Activated CD4-positive, alpha-beta T cell treated with anti-CD3 and anti-CD28 coated beads, Interleukin-10, Interleukin-2, amounts not matched to agents 100 ng/mL and 50 ng/mL, durations not matched to agents 16 hours and 8 hours (primary cell): ENCODE measurements at places on chromosomes 6 and 20.

DNA sequence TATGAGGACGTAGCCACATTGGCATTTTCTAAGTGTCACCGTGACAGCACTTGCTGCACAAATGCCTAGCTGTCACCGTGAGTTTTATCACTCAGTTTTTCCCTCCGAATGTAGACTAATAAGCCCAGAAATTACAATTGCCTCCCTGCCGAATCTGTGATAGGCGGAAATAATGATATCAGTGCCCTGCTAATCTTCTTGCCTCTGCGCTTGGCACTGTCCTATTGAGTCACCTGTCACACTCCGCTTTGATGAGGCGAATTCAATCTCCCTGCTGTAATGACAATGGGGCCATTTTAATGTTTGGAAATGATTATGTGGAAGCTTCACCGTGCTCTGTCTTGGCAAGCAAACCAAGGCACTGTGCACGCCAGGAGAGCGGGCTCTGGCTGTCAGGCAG is 112.8 kb downstream of the LINC00237 start:
- DNase-seq, result no peak

DNA sequence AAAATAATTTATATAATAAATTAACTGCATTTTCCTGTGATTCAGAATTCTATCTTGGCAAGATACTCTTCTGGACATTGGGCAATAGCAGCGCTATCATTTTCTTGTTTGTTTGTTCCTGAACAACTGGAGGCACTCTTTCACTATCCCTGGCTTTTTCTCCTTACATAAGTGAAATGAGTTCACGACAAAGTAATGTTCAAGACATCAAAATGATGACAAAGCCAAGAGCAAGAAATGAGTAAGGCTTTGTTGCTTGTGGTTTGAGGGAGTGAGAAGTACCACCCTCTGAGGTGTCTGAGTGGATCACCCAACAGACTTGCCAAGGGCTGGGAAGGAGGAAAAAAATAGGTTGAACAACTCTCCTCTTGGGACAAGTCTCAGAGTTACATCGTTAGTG is 466.6 kb upstream of the JAG1 start:
- no peak for DNase-seq

GRCh38 chr6:166752097-166752496 is 125.0 kb upstream of the RPS6KA2 start:
- DNase-seq, result no peak

DNA sequence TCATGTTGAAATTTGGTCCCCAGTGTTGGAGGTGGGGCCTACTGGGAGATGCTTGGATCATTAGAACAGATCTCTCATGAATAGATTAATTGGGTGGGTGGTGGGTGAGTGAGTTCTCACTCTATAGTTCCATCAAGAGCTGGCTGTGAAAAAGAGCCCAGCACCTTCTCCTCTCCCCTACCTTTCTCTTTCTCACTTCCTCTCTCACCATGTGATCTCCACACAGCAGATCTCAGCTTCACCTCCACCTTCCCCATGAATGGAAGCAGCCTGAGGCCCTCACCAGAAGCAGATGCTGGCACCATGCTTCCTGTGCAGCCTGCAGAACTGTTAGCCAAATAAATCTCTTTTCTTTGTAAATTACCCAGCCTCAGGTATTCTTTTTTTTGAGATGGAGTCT is 12.9 kb upstream of the GMNN start:
- DNase-seq, result no peak

DNA sequence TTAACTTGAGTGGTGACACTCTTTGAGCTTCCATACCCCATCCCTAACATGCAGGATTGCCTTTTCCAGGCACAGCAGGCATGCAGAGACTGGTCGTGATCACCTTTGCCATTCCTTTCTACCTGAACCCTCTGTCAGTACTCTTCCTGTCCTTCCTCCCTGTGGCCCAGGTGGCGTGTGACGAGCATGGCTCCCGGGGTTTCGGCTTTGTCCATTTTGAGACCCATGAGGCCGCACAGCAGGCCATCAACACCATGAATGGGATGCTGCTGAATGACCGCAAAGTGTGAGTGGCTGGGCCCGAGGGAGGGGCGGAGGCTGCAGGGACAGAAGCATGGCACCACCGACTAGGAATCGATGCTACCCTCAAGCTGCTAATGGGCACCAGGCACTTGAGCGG is 6.7 kb downstream of the PABPC1L start:
- DNase-seq, result no peak

DNA sequence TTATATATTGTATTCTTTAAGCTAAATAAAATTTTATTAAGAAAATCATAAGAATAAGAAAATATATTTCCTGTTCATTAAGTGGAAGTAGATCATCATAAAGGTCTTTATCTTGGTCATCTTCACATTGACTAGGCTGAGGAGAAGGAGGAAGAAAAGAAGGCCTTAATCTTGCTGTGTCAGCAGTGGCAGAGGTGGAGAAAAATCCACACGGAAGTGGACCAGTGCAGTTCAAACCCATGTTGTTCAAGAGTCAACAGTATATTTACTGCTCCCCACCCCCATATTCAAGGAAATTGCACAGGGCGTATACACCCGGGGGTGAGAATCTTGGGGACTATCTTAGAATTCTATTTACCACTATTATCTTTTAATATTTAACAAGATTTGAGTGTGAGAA is 178.6 kb upstream of the SCGN start:
- DNase-seq, result no peak

DNA sequence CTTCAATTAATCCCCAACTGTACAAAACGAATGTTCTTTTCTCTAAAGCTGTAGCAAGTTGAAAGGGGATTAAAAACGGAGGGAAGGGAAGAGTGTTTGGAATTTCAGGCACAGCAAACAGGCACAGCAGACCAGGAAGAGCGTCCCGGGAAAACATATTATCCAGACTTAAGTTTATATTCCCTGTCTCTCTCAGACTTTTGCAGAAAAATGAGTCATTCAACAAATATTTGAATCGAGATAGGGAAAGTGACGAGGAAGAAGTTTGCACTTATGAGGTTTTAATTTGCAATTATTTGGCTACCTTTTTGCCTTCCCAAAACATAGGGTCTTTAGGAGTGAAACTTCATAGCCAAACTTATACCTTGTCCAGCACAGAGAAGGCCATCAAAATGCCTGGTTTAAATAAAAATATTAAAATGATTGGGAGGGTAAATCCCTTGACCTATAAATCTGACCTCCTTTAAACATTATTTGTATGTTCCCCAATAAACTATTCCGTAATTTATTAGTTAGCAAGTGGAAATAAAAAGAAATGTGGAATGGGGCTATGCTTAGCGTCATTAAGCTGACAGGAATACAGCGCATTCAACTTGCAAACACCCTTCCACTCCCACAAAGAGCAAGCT is 16.0 kb downstream of the HFE start:
- DNase-seq, result no peak

DNA sequence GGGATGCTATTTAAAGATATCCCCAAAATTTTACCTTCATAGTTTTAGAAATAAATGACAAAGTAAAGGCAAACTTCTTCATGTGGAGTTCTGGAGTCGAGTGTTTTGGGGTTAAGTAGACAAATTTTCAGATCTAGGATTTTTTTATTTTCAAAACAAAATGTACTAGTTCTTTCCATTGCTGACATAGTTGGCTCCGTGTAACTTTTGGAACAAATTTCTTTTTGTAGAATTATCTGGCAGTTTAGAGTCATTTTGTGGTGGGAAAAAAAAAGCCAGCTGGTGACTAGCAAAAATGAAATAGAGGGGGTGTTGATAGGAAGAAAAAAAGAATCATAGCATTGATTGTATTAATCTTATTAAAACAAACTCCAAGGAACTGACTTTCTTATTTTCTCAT is 131.6 kb upstream of the TCF21 start:
- DNase-seq, result no peak

DNA sequence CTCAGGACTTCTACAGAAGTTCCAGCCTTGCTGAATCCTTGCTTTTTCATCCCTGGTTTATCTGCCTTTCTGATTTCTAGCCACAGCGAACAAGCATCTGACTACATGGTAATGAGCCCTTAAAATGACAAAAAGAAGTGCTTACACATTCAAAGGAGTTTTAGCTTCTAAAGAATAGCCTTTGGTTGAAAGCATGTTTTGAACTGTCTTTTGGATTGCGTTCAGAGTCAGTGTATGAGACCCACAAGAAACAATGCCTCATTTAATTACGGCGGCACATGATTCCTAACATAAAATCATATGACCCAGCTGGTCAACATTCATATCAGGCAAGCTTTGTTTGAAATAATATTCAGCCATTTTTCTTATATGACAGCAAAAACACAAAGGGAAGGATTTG is 784.2 kb downstream of the KIF16B start:
- DNase-seq, result no peak

- DNase-seq, result no peak
Measured at GRCh38 chr6:37172912-37173492, 3.0 kb downstream of the PIM1 start.

- no peak for DNase-seq
Measured at GRCh38 chr6:74311431-74311830, 615.4 kb downstream of the CD109 start.

DNA sequence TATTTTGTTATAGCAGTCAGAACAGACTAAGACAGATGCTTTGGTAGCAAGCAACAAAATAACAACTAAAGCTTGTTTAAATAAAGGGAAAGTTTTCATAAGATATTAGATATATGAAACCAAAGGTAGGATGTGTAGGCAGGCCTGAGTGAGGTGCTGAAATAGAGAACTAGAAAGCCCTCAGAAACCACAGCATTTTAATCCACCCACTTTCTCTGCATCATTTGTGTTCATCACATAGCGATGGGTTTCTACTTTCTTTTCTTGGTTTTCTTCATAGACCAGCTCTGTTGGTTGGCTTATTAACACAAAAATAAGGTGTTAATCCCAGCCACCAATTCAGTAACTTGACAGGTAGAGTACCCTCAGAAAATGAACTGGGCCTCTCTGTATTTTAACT is 58.6 kb downstream of the RPS12 start:
- peak; percentile 16 for DNase-seq

DNA sequence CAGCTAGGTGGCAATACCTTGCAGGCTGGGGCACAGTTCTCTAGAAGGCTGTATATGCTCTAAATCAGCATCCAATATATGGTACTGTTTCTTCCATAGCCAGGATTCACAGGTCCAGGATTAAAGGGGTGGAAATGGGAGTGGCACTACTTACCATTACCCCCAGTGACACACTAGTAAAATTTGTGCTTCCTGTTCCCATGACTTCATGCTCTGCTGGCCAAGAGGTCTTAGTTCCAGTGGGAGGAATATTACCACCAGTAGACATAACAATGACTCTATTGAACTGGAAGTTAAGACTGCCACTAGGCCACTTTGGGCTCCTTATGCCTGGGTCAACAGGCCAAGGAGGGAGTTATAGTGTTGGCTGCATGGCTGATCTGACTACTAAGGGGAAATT is 174.3 kb upstream of the TNFAIP3 start:
- no peak for DNase-seq

DNA sequence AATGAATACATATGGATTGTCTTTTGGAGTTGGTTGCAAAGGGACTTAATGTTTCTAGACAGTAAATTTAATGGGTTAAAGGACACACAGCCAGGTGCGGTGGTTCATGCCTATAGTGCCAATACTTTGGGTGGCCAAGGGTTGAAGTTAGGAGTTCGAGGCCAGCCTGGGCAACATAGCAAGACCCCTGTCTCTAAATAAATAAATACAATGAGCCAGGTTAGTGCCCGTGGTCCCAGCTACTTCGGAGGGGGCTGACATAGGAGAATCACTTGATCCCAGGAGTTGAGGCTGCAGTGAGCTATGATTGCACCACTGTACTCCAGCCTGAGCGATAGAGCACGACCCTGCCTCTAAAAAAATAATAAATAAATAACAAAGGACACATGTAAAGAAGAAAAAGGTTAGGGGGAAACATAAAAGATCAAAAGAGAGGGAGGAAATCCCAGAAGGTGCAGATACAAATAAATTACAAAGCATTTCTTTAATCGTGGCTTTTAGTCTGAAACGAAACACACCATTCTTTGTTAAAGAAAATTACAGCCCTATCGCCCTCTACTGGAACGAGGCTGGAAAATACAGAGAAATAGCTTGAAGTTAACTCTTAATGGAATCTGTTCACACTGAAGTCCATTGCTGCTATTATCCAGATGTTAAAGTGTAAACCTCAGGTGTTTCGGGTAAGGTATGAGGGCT is 42.6 kb upstream of the SCML4 start:
- peak; percentile 46 for DNase-seq

DNA sequence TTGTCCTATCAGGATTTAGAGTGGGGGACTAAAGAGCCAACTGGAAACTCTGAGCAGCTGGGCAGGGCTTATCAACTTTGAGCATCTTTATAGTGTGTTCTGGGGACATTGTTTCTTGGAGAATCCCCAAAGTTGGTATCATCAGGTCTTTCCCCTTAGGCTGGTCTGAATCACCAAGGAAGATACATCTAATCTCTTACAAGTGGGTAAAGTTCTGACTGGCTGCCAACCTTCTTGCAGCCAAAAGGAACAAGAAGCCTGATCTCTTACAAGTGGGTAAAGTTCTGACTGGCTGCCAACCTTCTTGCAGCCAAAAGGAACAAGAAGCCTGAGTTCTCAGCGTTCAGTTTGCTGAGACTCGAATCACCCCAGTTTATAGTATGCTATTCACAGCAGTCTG is 1.6 kb upstream of the MED23 start:
- DNase-seq, result peak; percentile 10

DNA sequence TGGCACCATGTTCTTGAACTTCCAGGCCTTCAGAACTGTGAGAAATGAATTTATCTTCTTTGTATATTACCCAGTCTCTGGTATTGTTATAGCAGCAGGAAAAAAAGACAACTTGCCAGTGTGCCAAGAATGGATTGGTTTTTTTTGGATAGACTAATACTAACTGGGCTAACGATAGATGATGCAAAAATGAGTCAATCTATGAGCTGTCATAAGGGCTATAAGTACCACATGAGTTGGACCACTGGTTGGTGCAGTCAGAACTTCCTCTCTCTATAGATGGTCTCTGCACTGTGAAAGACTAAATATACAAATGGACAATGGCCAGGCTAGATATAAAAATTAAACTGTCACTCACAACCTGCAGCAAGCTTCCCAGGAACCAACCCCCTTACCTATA is 87.6 kb upstream of the COL21A1 start:
- no peak for DNase-seq

GRCh38 chr6:4707011-4707410 is 69.2 kb upstream of the CDYL start:
- DNase-seq, result no peak

GRCh38 chr6:32697031-32697430 is 30.6 kb upstream of the HLA-DQB1 start:
- no peak for DNase-seq

DNA sequence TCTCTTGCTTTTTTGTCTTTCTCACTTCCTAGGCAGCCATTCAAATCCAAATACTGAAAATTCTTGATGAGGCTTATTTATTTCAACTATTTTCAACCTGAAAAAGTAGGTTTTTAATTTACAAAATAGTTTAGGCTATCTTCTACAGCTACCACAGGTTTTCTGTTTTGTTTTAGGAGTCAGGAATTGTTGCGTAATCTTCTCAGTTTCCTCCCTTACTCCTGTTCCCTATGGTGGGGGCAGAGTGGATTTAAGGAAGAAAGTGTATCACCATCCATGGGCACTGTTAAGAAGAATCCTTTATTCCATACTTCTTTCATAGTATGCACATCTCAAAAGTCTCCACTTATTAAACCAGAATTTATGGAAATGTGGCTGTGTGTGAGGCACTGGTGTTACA is 182.4 kb downstream of the KHDC1L start:
- DNase-seq, result no peak

GRCh38 chr20:21702553-21703470 is 2.7 kb upstream of the PAX1 start:
- DNase-seq, result peak; percentile 66
